ENCODE measurements at places on chromosomes 7 and 10.

DNA sequence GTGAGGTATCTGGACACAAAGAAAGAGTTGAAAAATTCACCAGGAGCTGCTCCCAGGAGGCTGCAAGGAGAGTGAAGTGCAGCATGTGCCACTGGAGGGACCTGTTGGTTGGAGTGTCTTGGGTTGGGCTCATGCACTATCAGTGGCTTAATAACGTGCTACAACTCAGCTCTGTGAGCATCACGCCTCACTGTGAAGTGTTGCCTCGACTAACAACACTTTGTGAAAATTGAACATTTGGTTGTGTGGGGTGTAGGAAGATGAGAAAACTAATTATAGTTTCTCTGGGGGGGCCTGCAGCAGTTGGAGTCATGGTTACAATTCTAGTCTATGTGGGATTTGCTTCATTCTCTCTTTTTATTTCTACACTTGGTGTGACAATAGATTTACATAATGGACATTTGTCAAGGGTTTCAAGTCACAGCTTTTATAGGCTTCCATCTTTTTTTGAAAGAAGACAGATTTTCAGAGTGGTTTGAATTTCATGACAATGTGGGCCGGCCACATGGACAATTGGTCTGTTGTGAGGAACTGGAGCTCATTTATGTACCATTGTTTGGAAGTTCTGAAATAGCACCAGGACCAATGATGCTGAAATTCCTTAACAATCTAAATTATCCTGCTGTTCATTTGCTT, 121.3 kb downstream of the RAMP3 start:
- DNase-seq = no peak

DNA sequence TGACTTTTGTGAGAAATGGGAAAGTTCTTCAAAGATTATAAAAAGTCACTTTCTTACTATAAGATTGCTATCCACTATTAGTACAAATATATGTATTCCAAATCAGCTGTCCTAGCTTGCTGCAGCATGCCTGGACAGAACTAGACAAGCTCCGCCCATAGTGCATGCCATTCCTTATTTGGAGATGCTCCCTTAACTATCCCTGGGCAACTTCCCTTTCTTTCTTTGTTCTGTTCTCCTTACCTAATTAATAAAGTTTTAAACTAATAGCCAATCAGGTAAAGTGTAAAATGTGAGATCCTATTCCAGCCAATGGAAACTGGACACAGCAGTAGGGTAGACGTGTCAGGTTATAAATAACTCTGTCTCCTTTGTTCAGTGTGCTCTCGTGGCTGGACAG, 281.9 kb downstream of the CAMK1D start:
- peak; percentile 52 for DNase-seq

DNA sequence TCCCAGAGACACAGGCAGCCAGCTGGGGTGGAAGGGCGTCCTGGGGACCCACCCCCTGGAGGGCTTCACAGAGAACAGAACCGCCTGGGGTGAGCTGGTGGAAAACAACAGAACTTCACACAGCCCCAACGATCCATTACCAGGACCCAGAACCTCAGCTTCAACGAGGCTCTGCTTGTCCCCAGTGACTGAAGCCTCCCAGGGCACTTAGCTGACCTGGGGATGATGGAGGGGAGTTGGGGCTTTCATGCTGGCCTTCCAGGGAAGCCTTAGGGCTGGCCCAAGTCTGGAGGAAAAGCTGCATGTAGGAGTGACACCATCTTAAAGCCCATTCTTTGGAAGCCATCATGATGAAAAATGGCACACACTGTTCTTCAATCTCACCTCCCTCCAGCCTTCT, 300.2 kb downstream of the WDR37 start:
- no peak for DNase-seq

- DNase-seq = no peak
Measured at GRCh38 chr10:3429676-3430075, 257.1 kb upstream of the PITRM1 start.

- DNase-seq = no peak
Measured at GRCh38 chr10:59382831-59383295, 20.5 kb upstream of the FAM13C start.

DNA sequence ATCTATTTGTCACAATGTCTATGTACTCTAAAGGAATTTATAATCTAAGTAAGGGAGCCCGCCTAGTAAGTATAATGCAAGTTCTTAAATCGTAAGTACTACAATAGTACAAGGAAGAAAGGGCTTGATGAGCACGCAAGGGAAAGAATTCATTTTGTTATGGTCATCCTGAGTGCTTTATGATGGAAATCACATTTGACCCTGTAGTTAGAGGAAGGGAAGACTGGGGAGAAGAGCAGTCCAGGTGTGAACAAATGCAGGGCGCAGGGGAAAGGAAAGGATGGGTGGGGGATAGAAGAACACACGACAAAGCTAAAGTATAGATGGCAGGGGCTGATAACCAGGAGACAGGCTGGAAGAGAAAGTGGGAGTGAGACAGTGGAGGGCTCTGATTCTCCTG, 88.2 kb upstream of the ARMC3 start:
- DNase-seq = no peak

DNA sequence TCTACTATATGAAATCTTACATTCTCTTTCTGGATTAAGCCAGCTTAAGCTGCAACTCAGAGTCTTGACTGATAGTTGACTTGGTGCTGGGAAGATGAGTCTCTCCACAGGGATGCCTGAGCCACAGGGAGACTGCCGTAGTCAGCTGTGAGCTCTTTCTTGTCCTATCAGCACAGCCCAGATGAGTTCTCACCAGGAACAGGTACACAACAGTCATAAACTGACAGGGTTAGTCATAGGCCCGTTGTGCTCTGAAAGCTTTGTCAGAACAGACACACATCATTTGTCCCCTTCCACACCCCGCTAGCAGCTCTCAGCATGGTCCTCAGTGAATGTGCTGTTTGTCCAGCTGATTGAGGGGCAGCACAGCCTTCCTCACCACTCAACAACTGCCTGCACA, 221.6 kb downstream of the RPS24 start:
- DNase-seq = no peak

DNA sequence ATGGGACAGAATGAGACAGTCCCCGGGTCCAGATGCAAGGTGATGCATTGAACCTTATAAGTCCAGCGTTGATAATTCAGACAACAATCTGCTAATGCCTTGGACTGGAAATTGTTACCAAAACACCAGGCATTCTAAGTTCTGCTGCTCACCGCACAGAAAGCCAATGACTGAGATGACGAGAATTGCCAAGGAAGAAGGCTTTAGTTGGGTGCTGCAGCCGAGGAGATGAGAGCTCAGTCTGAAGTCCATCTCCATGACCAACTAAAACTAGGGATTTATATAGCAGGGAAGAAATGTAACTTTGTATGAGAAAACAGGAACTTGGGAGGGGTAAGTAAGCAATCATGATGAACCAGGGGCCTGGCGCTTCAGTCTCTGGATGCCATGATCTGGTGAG, 68.7 kb downstream of the PRKCQ start:
- DNase-seq = no peak

DNA sequence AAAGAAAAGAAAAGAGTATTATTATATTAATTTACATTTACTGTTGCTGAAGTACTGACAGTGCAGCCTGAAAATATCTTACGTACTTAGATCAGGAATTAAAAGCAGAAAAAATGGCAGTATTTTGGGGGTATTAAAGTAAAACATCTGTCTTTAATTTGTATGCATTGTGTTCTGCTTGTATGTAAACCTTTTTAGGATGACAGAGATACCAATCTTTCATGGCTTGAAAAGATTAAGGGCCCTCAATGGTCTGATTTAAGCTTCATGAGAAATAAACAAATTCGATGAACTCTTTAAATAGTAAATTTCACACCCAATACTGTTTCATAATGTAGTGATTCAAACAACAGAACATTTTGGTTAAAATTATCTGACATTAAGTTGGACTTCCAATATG, 116.3 kb downstream of the MLLT10 start:
- DNase-seq = no peak

DNA sequence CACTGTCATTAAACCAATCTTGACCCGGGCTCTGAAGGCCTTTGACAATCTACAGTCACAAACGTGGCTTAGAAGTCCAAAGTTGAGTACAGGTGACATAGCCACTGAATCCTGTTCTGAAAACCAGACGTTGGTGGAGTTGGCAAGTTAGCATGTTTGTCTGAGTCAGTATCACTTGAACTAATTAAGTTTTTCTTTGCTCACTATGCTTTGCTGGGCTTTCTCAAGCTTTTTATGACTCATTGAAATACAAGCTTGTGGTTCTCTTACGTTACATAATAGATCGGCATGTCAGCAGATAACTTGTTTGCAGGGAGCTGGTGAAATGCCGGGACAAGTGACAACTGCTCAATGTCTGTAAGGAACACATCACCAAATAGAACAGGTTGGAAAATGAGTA, 53.8 kb downstream of the ARL5B start:
- DNase-seq = no peak

GRCh38 chr7:32194537-32194936, 124.3 kb upstream of the PDE1C start:
- DNase-seq = no peak

- DNase-seq = no peak
Measured at GRCh38 chr7:40569326-40569725, 434.5 kb downstream of the SUGCT start.

- DNase-seq = no peak
Measured at GRCh38 chr7:38309555-38309954, 36.1 kb upstream of the TARP start.

- DNase-seq = peak; percentile 91
Measured at GRCh38 chr7:17523813-17524739, 225.6 kb downstream of the AHR start.

DNA sequence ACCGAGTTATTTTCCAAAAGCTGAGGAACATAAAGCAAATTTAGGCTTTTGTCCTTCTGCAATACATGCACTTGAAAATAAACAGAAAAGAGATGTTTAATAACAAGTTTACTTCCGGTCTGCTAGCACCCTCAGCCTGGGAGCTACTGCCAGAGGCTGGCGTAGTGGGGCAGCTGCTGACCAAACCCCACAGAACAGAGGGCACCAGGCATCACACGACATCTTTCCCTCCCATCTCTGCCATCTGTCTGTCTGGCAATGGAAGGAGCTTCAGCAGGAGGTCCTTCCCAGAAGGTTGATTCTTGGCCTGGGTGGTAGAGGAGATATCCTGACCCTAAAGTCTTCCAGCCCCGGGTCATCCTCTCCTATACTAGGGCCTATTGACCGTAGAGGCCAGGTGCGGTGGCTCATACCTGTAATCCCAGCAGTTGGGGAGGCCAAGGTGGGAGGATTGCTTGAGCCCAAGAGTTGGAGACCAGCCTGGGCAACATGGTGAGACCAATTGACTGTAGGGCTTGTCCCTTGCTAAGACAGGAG, 47.8 kb downstream of the CHST3 start:
- DNase-seq = no peak

GRCh38 chr10:2362331-2362730, 625.0 kb upstream of the ADARB2 start:
- DNase-seq = no peak

DNA sequence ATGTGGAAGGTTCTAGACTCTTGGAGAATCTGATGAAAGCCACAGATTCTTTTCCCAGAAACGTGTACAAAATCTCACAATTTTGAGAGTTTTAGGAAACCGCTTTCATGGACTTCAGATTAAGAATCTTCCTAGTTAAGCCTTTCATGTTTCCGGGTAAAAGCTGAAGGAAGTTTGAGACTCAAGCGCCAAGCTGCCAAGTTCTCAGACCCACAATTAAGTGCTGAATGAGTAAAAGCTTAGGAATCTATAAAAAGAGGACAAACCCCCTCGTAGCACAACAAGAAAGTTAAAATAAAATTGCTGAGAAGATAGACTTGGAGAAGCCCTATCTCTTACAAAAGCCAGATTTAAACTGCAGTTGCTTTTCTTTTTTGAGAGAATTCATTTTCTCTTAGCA, 99.6 kb downstream of the ST8SIA6 start:
- no peak for DNase-seq

GRCh38 chr10:14601872-14602725, 172.6 kb downstream of the FAM107B start:
- DNase-seq = no peak

GRCh38 chr7:65910237-65910636, 37.4 kb downstream of the VKORC1L1 start:
- no peak for DNase-seq

DNA sequence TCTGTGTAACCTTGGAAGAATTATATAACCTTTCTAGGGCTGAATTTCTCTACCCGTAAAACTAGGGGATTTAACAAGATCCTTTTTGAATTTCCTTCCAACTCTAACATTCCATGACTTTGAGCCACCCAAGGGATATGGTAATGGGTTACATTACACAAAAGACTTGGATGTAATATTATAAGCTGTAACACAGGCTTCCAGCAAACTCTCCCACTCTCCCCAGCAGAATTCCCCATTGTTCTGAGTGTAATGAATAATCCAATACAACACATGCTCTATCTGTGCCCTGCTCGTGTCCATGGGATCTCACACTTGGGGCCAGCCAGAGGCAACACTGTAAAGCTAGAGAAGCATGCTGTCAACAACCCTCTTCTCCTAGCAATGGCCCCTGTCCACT, 790.6 kb upstream of the AUTS2 start:
- DNase-seq = no peak

GRCh38 chr10:3051692-3052091, 15.7 kb upstream of the PFKP start:
- no peak for DNase-seq

GRCh38 chr10:69696073-69696731, 66.2 kb downstream of the FAM241B start:
- no peak for DNase-seq

DNA sequence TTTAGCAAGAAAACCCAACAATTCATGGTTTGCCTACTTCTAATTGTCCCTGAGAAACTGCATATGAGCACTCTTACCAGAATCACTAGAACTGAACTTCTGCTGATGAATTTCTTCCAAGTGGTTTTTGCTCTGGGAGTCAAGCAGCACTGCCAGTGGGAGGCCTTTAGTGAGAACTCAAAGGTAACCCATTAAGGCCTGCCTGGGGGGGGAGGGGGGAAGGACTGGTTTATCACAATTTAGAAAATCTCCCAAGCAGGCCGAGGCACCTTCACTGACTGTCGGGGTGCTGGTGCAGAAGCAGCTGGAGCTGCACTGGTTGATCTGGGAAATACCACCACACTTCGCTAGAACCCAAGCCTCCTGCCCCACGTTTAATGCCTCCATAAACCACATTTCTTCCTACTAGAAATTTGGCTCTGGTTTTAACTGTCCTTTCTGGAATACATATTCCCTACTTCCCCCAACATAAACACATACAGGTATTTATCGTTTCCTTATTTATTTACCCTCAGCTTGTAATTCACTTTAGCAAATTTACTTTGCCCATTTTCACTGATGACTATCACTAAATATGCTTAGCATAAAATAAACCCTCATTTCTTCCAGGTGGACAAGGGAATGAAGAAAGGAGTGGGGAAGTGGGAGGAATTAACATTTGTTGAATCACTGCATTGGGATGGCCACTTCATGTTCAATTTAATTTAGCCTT, 14.2 kb downstream of the ANK3 start:
- no peak for DNase-seq

GRCh38 chr10:113680190-113681111, 739 bp downstream of the CASP7 start:
- DNase-seq = peak; percentile 58

- DNase-seq = no peak
Measured at GRCh38 chr7:151721694-151722093, 155.2 kb downstream of the PRKAG2 start.

Measured in left lobe of liver (tissue), 2 donors.